Neural progenitor cell (in vitro differentiated cells): ENCODE measurements at places on chromosomes 16 and 17. TPM values are rescaled to one million over a fixed set of nuclear protein-coding genes. Genes with fewer than 3 reads are reported as not detected.

The IFI35 gene
- total RNA-seq, result 0.96 TPM in 1 of 2 replicates, not detected in the other

The TMEM92 gene
- 1.8 and 4.4 TPM in 2 replicates for total RNA-seq

The CDRT15 gene
- total RNA-seq, result not detected in 2 replicates

The EME1 gene
- 26.6 and 31.3 TPM in 2 replicates for total RNA-seq

The RGS9 gene
- 3.6 and 7.9 TPM in 2 replicates for total RNA-seq

The HOXB5 gene
- not detected in 2 replicates for total RNA-seq

The NQO1 gene
- total RNA-seq, result 11.4 and 18.1 TPM in 2 replicates

The SLC9A5 gene
- 2.5 and 4.2 TPM in 2 replicates for total RNA-seq

DNA sequence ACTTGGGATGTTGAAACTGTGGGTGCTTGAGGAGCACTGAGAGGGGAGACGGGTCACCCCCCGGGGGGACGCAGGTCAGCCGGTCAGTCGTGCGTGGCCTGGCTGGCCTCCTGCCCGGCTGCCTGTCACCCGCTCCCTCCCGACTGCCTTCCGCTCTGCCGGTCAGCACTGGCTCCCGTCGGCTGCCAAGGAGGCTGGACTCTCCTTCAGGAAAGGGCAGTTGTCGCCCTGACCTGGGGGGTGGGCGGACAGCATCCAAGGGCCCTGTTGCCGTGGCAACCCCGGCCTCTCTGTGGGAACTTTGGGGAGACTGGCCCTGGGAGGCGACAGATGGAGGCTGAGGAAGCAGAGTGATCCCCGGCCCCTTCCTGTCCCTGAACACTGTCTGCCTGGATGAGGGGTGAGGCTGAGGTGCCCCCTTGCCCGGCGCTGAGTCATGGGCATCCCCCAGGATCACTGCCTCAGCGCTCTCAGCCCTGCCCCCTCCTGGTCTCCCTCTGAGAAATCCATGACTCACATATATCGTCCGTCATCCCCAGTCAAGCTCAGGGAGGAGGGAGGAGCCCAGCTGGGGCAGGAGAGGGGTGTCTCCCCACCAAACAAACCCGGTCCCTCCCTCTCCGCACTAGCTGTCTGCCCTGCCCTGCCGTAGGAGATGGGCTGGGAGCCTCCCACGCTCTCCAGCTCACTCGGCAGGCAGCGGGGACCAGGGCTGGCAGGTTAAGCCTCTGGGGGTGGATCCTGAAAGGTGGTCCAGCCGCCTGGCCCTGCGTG lies at the start of gene ADGRG1:
TSS of gene ADGRG1 (plus strand) at position 623 of the 774 bp plus-strand sequence. CDS start 21,658 bp downstream, outside the sequence.
- peak; percentile 75 for DNase-seq

DNA sequence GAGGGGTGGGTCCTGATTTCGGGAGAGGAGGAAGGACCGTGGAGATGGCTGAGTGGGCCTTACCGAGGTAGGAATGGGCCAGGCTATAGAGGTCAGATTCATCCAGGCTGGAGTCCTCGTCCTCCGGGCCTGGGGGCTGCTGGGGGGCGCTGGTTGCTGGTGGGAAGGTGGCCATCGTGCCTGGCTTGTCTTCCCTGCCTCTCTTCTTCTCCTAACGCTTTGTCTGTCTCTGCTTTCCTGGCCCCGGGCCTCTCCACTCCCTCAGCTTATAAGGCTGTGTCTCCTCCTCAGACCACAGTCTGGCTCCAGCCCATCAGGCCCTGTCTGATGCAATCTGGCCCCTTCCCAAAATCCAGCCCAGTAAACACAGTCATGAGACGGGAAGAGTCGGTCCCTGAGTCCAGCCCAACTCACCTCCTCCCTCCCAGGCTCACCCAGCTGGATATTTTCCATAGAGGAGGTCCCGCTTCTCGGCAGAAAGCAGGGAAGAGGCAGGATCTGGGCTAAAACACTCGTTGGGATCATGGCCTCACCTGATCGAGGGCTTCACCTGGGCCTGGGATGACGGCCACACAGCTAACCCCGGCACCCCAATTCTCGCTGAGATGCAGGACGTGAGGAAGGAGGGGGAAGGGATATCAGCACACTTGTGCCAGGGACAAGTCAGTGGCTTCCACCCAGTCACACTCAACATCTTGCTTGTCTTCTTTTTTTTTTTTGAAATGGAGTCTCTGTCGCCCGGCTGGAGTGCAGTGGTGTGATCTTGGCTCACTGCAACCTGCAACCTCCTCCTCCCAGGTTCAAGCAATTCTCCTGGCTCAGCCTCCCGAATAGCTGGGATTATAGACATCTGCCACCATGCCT lies at the start of gene NUPR1:
TSS of gene NUPR1 (minus strand) at position 242 of the 864 bp plus-strand sequence. CDS start at position 175, 67 bp downstream.
- no peak for DNase-seq

DNA sequence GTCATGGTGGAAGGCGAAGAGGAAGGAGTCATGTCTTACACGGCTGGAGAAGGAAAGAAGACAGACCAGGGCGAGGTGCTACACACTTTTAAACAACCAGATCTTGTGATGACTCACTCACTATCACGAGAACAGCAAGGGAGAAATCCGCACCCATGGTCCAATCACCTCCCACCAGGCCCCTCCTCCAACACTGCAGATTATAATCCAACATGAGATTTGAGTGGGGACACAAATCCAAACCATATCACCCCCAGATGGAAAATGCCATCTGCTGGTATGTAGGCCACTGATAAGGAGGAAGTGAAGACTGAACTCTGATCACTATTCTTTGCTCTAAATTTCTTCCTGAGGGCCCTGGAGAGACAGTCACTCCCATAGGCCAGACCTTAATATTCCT lies 7.5 kb upstream of the ITGAX start:
- no peak for DNase-seq

DNA sequence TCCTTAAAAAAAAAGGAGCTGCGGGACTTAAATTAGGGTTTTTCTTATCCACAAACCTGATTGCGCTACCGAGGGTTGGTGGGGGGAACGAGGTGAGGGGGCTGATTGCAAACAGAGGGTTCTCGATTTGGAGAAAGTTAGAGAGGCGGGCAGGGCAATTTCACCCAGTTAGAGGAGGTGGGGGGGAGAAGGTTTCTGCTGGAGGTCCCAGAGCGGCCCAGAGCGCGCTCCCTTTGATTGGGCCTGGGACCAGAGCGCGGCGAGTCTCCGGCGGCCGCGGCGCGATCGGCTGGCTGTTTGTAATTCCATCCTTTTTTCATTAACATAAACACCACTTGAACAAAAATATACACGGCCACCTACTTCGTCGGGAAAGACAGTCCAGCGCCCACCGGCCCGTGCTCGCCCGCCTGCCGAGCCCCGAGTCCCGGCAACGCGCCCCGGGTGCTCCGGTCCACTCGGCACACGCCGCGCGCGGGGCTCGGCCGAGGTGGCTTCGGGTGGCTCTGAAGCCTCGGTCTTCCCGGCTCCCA lies 13.3 kb upstream of the FOXF1 start:
- DNase-seq, result peak; percentile 58

DNA sequence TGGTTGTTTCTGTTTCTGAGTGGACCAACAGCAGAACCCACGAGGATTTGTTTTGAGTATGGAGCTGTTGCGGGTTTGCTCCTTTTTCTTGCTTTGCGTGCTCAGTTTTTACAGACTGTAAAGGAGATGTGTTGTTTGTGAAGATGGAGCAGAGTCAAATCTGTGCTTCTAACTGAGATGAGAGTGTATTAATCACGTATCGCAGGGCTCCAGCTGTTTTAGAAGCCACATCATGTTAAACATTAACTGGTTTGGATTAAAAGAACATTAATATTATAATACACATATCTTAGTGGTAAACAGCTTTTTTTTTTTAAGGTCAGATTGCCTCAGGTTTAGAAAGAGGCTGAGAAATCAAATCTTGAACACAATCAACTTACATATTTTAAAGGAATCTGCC lies 69.4 kb downstream of the YPEL2 start:
- DNase-seq, result no peak

- no peak for DNase-seq
These were observed 113.7 kb upstream of the CDH11 start for GRCh38 chr16:65235339-65236177.

DNA sequence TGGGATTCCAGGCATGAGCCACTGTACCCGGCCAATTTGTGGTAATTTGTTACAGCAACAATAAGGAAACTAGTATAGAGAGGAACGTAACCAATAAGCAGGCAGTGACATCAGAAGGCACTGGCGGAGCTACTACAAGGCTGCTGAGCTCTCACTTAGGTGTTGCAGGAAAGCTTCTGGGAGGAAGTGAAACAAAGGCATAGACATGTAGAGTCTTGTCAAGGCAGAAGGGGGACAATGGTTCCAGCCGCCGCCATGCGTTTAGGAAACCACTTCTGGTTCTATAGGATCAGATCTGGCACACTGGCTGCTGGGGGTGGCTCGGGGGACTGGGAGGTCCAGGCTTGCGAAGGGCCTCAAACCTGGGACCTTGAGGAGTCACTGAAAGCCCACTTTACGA lies 9.4 kb upstream of the CPSF4L start:
- no peak for DNase-seq

DNA sequence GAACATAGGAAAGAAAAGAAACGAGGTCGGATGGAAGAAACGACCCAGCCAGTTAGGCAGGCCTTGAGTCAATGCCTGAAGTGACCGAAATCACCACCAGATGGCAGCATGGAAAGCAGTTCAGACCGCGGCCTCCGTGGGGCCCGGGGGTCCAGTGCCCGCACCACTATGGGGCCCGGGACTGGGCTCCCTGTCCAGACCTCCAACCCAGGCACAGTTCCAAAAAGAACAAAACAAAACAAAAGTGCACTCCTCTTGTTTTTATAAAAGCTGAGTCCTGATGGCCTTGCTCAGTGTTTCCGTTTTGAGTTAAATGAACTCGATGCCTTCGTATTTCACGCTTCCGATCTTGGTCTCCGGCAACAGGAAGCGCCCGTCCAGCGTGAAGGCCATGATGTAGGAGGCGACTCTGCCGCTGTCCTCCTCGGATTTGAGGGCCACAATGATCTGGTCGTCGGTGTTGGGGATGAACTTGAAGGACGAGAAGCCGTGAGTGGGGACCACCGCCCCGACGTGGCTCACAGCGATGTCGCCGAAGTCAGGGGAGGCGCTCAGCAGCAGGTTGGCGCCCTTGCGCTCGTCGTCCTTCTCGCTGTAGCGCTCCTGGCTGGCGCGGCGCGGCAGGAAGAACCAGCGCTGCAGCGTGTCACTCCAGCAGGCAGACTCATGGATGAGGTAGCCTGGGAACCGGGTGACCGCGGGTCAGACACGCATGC lies 13.7 kb upstream of the LGALS3BP start:
- peak; percentile 69 for DNase-seq

- DNase-seq, result peak; percentile 69
These were observed 3.3 kb downstream of the POLR3E start for GRCh38 chr16:22300427-22301071.

DNA sequence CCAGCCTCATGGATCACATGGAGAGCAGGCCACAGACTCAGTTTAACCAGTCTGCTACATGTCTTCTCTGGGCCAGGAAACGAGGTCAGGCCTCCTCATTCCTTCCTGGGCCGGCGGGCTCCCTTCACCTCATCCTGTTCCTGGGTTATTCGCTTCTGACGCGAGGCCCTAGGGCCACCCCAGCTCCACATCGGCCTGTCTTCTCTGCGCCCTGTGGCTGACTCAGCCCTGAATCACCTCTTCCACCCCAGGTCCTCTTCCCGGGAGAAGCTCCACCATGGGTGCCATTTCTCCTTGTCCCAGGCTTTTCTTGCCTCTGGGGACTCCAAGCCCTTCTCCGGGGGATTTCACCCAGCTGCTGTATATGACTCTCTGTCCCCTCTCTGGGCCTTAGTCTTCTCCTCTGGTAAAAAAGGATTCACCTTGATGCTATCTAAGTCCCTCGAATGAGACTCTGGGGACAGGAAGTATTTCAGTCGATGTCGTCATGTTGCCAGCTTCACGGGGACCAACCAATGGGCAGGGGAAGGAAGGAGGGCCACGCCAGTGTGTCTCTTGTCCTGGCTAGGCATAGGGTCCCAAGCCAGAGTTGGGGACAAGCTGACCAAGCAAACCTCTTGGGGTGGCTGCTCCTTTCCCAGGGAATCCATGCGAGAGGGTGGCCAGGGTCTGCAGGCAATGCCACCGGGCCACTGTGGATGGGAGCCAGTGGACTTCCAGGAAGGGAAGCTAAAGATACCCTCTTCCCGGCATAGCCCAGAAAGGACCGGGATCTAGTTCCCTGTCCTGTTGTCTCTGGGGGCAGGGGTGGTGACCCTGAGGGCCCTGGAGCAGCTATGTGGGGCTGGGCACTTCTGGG lies 58.7 kb downstream of the SOCS3 start:
- DNase-seq, result no peak

DNA sequence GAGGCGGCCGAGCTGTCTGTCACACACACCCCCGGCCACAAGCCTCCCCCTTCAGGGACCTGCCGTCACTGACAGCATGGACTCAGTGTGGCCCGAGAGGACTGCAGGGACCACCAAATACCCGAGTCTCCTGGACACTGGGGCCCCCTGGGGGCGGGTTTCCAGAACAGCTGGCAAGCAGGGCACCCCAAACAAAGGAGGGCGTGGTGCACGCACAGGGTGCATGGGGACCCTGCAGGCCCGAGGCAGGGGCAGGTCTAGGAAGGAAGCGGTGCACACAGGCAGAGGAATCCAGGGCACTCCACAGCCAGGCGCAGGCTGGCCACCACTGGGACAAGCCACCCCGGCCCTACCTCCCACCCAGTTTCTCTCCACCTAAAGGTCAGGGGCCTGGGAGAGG lies 28.7 kb upstream of the ENPP7 start:
- DNase-seq, result peak; percentile 64

DNA sequence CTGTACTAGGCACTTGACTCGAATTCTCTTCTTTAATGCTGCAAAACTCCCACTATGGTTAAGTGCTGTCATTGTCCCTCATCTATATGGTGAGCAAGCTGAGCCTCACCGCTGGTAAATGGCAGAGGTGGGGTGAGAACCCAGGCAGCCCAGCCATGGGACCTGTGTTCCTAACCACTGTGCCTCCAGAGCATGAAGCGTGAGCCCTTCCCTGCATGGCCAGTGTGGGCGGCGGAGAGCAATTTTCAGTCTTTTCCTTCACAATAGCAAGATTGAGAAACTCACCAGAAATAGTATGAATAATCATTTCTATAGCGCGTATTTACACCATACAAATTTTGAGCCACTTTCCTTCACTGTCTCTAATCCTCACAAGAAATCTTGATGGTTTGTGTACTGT lies 9.2 kb downstream of the BFAR start:
- DNase-seq, result no peak

DNA sequence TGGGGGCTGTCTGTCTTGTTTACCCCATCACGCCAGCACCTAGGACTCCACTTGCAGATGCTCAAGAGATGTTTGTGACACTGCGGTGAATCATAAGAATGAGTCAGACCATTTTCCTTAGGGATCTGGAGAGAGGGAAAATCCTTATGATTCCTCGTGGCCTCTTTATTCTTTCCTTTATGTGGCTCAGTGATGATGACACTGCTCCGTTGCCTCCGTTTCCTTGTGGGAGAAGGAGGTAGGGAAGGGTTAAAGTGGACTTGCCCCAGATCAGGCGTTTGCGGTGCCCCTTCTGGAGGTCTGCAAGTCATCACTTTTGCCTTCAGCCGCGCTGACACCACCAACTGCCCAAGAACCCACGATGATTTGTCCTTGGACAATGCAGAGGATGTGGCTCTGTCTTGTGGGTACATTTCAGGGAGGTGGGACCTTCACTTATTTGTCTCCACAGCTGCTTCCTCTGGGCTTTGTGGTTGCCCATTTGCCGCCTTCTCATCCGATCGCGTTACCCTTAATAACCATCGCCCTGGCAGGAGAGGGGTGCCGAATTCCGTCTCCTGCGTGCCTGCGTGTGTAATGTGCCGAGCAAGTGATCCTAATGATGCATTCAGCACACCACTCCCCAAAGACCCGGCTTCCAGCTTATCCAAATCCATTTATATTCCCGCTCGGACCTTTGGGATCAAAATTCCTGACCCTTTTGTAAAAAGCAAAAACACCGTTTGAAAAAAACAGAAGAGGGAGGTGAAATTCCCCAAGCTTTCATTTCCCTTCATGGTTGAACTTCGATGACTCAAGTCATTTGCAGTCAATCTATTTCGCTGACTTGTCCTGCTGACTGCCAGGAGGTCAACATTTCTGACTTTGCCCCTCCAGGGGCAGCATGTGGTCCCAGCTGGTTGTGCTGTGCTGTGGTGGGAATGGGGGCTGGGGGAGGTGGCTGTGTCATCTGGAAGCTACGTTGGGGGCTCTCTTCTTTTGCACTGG lies 87.2 kb upstream of the IRX3 start:
- DNase-seq, result no peak
